ENCODE measurements at places on chromosomes 5 and 9. TPM values are rescaled to one million over a fixed set of nuclear protein-coding genes. Genes with fewer than 3 reads are reported as not detected.

FAM169A gene
- 21.6 TPM for total RNA-seq

GRCh38 chr5:142542078-142542477 is 143.8 kb downstream of the FGF1 start:
- no peak for DNase-seq

DNA sequence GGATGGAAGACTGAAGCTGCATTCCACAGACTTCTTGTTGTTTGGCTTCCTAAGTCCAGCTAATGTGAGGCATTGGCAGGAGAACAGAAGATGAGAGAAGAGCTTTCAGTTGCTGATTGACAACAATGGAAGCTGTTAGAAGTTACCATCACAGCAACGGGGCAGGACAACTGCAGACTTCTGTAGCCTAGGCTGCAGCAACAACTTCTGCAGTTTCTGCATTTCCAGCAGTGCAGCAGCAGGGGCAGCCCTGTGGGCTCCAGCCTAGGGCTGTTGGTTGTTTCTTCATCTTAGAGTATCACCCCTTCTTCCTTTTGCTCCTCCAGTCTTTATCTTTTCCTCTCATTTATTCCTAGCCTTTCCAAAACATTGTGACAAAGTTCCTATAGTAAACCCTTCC is 528.8 kb upstream of the PTGER4 start:
- DNase-seq, result no peak

GRCh38 chr9:127336506-127337352 is 60.2 kb upstream of the SLC2A8 start:
- DNase-seq, result no peak

TLX3 gene
- not detected for total RNA-seq

GRCh38 chr9:95722141-95722540 is 153.3 kb upstream of the ERCC6L2 start:
- no peak for DNase-seq

DNA sequence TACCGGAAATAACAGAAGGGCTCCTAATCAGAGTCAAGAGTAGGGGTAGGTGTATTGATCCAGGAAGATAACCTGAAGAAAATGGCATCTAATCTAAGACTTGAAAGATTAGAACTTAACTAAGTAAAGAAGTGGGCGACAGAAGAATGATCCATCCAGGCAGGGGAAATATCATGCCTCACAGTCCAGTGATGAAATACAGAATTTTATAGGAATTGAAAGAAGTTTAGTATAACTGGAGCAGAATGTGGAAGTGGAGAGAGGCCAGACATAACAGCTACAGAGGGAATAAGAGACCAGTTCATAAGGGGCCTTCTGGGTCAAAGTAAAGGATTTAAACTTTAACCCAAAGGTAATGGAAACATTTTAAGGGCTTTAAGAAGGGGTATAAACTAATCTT is 42.2 kb downstream of the ERP44 start:
- DNase-seq, result no peak

DNA sequence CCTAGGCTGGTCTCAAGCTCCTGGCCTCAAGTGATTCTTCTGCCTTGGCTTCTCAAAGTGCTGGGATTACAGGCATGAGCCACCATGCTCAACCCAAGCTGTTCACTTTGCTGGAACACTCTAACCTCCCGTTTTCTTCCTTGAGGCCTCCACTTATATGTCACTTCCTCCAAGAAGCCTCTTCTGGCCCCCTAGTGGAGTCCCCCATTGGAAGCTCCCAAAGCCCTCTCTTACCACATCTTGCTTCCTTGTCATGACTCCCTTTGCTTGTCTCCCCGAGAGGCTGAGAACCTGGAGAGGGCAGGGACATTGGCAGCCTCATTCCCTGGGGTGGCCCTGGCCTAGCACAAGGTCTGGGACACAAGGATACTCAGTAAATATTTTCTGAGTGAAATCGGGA is 80.8 kb downstream of the PDE6A start:
- no peak for DNase-seq
